Lower leg skin (tissue), 4 donors: ENCODE measurements at places on chromosomes 3 and 15. TPM values are rescaled to one million over a fixed set of nuclear protein-coding genes. Genes with fewer than 3 reads are reported as not detected.

Gene RPL14
- total RNA-seq, result 496 TPM

Gene FANCD2OS
- total RNA-seq, result not detected

Gene DOCK3
- 4.5 TPM for total RNA-seq

Gene CCDC13
- 0.06 TPM for total RNA-seq

Gene KPNA1
- 21.4 TPM for total RNA-seq
